ENCODE measurements at places on chromosomes 12 and 14.

DNA sequence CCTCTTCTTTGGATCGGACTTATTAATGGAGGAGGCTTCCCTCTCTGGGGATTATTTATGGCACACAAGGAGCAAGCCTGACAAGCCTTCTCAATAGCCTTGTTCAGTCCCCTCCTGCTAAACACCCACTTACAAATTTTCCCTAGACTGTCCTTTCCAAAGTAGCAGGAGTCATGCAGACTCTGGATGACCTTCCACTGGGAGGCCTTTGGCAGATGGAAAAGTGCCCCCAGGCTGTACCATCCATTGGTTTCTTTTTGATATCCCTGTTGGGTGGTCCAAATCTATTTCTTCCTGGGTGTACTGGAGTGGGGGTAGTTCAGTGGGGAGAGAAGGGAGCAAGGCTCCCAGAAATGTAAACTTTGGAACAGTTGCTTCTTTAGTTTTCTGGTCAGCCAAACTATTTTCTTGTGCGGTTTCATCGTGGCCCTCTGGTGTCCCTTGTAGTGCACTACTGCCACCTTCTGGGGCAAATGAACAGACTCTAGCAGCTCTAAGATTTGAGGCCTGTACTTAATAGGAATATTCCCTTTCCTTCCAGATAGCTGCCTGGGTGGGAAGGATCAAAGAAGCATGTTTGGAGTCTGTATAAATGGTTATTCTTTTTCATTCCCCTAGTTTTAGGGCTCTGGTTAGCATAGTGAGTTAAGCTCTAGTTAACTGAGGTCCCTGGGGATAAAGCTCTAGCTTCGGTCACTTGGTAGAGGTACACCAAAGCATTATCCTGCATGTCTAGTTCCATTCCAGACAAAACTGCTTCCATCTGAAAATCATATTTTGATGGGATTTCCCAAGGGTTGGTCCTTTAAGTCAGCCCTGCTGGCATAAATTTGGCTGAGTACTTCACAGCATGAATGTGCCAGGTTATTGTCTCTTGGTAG, 409.5 kb downstream of the SLC6A15 start:
- peak; percentile 22 for DNase-seq

DNA sequence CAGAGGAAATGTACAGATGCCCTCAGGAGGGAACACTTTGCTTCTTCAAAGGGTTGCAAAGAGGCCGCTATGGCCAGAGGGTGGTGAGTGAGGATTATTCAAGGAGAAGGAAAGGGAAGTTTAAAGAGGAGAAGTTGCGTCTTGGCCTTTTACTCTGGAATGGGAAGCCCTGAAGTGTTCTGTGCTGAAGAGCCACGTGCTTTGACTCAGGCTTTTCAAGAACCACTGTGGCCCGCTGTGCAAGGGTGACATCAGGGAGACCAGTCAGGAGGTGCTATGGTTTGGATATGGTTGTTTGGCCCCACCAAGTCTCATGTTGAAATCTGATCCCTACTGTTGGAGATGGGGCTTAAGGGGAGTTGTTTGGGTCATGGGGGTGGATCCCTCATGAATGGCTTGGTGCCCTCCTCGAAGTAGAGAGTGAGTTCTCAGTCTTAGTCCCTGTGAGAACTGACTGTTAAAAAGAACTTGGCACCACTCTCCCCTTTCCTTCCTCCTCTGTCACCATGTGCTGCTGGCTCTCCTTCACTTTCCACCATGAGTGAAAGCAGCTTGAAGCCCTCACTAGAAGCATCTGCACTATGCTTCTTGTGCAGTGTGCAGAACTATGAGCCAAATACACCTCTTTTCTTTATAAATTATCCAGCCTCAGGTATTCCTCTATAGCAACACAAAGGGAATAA, 66.1 kb upstream of the DUSP6 start:
- peak; percentile 86 for DNase-seq

- peak; percentile 11 for DNase-seq
These were observed 16.4 kb downstream of the BBOF1 start for GRCh38 chr14:74035556-74035955.

DNA sequence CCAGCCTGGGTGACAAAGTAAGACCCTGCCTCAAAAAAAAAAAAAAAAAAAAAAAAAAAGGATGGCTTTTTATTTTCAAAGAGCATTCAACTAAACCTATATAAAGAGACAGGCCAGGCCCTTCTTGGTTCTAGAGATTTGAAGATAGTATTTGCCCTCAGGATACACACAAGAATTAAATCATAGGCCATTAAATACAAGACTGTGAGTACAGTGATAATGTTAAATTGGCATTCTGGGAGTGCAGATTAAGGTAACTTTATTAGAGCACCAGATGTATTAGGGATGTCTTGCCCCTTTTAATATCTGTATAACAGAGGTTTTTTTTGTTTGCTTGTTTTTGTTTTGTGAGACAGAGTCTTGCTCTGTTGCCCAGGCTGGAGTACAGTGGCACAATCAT, 61.3 kb downstream of the ATF7IP start:
- no peak for DNase-seq

- DNase-seq, result no peak
These were observed 1.6 kb downstream of the SIX4 start for GRCh38 chr14:60722357-60723115.

DNA sequence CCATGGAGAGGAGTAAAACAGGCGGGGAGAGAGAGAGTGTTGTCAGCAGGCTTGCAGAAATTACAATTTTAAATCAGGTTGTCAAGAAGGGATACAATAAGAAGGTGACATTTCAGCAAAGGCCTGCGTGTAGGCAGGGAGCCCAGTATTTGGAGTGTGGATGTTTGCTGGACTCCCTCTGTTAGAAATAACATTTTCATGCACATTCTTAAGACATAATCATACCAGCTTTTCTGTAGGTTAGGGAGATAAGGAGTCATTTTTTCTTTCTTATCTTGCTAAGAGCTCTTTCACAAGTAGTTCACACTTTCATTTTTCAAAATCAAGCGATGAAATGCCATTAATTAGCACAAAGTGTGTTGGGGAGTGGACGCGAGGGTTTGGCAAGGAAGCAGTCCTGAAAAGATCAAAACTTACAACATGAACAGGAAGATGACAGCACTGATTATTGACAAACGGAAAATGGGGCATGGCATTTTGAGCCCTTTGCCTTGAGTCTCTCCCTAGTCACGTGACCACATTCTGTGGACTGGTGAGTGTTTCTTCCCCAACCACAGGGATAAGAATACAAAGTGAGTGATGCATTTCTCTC, 160.2 kb downstream of the DAD1 start:
- DNase-seq, result peak; percentile 68

DNA sequence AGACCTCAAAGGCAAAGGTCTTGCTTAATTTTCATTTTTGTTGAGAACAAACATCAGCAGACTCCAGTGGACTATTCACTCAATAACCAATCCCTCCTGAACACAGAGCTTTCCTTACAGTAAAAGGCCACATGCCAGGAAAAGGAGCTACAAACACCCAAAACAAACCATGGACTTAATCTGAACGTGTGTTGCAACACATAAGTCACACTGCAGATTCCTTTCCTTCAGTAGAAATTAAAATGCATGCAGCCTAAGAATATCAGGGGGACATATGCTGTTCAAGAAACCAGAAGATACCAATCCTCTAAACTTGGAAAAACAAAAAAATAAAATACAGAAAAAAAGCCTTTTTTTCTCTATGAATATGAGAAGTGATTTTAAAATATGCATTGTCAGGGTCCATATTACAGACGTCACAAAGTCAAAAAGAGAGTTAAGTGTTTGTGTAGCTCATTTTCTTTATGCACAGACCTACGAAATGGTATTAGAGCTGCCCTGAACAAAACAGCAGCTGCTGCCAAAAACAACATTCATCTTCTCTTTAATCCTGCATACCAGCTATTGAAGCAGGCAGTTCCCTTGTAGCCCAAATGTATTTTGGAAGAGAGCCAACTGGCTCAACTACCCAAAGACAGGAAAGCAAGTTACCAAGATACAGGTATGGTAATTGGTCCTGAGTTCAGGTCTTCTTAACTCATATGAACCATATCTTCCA, 26.2 kb downstream of the KITLG start:
- DNase-seq, result no peak
